ENCODE measurements at places on chromosomes 3 and 15. TPM values are rescaled to one million over a fixed set of nuclear protein-coding genes. Genes with fewer than 3 reads are reported as not detected.

The IL17RD gene
- 27.5 TPM for total RNA-seq

The SMARCC1 gene
- total RNA-seq: 234 TPM

The PCOLCE2 gene
- total RNA-seq: 4.6 TPM

The GAP43 gene
- total RNA-seq: 4.2 TPM

The TGM5 gene
- total RNA-seq: not detected

The GOLGA6L7 gene
- total RNA-seq: not detected

The DAPK2 gene
- 1.2 TPM for total RNA-seq

DNA sequence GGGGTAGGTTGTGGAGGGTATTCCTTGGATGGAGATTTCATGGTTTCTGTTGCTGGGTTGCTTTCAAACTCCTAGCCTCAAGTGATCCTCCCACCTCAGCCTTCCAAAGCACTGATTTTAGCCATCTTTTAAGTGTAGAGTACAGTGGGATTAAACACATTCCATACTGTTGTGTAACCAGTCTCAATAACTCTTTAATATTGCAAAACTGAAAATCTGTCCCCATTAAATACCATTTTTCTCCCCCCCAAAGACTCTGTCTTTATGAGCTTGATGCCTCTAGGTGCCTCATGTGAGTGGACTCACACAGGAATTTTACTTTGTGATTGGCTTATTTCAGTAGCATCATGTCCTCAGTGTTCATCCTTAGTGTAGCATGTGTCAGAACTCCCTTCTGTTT is 74.7 kb upstream of the ATP10A start:
- peaks cover 3% of the 10 kb centered on the region for H3K27me3 ChIP-seq
- no peak overlapping the region for H3K4me3 ChIP-seq
- H3K27ac ChIP-seq: no peak overlapping the region
- no peak for DNase-seq
- no peaks in the 10 kb centered on the region for H3K36me3 ChIP-seq

DNA sequence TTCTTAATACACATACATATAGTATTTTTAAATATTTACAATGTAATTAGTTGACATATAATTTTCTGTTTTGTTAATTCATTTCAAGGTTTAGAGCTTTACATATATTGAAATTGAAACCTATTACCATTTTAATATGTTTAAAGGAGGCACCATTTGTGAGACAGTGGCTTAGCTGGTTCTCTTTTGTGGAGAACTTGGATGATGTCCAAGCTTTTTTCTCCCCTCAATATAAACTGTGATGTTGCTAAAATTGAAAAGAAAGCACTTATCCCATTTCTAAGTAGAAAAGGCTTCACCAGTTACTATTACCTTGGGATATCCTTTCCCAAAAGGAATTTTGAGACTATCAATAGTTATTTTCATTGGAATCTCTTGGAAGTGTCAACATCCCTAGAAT is 707.2 kb downstream of the NTRK3 start:
- H3K27ac ChIP-seq: no peak overlapping the region
- H3K4me1 ChIP-seq: no peaks in the 10 kb centered on the region
- H3K36me3 ChIP-seq: peaks cover 3% of the 10 kb centered on the region
- H3K27me3 ChIP-seq: peaks cover 7% of the 10 kb centered on the region
- DNase-seq: no peak

GRCh38 chr15:47246317-47246716 is 471.0 kb upstream of the SEMA6D start:
- no peaks in the 10 kb centered on the region for H3K36me3 ChIP-seq
- H3K4me3 ChIP-seq: no peak overlapping the region
- no peaks in the 10 kb centered on the region for H3K27me3 ChIP-seq
- H3K27ac ChIP-seq: no peak overlapping the region
- DNase-seq: no peak

- no peaks in the 10 kb centered on the region for H3K27me3 ChIP-seq
- no peak overlapping the region for H3K27ac ChIP-seq
- DNase-seq: no peak
Observed at GRCh38 chr3:128067489-128067888, 15.3 kb downstream of the SEC61A1 start.

DNA sequence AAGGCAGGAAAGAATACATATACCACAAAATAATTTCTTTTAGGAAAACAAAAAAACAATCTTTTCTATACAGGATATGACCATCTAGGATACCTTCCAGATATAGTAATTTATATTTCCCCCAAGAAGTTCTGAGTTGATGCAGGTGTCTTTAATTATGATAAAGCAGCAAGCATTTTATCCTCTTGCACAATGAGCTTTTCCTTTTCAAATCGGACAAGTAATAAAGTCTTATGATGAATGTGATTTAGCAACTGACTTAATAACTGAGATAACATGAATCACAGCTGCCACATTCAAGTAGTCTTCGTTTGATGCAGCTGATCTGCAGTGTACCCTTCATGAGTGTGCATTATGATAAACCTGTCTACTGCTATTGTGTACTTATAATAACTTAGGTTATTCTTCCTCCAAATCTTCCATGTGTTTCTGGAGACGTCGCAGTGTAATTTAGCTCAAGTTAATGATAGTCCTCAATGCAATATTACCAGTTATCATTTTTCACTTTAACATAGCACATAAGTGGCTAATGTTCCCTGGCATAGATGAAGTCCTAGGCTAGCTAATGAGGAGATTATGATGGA is 260.3 kb upstream of the MRPL3 start:
- H3K27ac ChIP-seq: no peak overlapping the region
- H3K36me3 ChIP-seq: no peaks in the 10 kb centered on the region
- peaks cover 11% of the 10 kb centered on the region for H3K27me3 ChIP-seq
- no peak for DNase-seq
- no peak overlapping the region for H3K4me3 ChIP-seq

DNA sequence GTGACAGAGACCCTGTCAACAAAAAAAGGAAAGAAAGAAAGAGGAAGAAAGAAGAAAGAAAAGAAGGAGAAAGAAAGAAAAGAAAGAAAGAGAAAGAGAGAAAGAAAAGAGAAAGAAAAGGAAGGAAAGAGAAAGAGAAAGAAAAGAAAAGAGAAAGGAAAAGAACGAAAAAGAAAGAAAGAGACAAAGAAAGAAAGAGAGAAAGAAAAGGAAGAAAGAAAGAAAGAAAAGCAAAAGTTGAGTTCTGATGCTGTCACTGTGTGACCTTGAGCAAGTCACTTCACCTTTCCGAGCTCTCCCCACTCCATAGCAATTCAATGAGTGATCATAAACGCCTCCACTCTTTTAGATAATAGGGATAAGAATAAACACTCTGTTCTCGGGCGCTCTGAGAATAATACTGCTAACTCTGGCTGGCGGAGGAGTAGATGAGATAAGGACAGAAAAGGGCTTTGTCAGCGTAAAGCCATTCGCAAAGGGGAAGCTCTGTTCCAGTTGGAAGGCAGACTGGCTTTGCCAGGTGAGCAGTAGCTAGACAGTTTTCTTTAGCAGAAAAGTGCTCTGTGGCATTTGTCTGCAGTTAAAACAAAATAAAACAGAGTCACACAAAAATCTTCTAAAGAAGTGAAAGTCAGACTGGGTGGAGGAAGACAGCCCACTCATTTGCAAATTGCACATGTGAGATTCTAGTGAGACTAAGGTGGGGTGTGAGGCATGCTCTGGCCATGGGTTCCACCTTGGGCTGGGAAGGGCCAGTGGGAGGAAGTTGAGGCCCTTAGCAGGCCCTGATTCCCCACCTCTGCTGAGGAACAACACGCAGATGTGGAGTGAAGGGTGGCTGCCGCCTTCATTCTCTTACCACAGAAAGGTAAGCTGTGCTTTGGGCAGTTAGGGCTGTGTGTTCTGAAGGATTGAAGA is 9.6 kb upstream of the FLNB start:
- no peak overlapping the region for H3K4me3 ChIP-seq
- no peak for DNase-seq
- H3K27ac ChIP-seq: peak overlapping the region; percentile 57
- H3K36me3 ChIP-seq: no peaks in the 10 kb centered on the region
- peaks cover 23% of the 10 kb centered on the region for H3K4me1 ChIP-seq

DNA sequence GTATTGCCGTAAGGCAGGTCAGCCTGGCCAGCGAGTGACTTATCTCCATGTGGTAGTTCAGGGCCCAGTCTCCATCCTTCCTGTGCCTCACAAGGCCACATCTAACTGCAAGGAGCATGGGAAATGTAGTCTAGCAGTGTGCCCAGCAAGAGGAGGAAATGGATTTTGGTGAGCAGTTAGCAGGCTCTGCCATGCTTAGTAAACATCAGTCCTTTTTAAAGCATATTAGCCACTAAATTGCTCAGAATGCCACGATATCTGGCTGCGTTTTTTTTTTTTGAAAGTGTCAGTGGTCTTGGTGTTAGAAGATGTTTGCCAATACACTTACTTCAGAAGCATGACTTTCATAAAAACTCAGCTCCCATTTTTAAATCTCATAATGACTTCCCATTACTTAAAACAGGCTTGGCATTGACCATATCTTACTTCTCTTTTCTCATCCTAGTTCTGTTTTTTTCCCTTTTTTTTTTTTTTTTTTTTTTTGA is 470.2 kb upstream of the TPRG1 start:
- peaks cover 2% of the 10 kb centered on the region for H3K36me3 ChIP-seq
- no peak for DNase-seq
- H3K4me1 ChIP-seq: no peaks in the 10 kb centered on the region
- no peak overlapping the region for H3K4me3 ChIP-seq

- peaks cover 9% of the 10 kb centered on the region for H3K36me3 ChIP-seq
- H3K27ac ChIP-seq: no peak overlapping the region
- no peaks in the 10 kb centered on the region for H3K4me1 ChIP-seq
- DNase-seq: no peak
- peaks cover 3% of the 10 kb centered on the region for H3K27me3 ChIP-seq
- no peak overlapping the region for H3K4me3 ChIP-seq
Observed at GRCh38 chr3:193253986-193254660, 13.1 kb downstream of the PLAAT1 start.

DNA sequence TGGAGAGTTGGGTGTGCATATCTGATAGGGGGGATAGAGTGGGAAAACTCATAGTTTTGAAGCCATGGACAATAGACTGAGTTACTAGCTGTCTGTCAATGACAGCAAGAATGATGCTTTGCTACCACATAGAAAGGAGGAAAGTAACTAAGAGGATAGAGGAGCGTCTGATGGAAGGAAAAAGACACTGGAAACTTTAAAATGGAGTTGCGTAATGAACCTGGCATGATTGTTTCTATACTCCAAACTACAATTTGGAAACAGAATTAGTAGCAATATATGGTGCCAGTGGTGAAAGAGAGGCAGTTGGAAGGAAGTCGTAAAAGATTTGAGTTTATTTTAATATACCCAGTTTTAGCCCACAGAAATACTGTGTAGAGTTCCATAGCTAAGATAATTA is 163.6 kb downstream of the TUSC7 start:
- H3K36me3 ChIP-seq: no peaks in the 10 kb centered on the region
- peaks cover 2% of the 10 kb centered on the region for H3K4me1 ChIP-seq
- no peaks in the 10 kb centered on the region for H3K27me3 ChIP-seq
- no peak overlapping the region for H3K4me3 ChIP-seq
- H3K27ac ChIP-seq: no peak overlapping the region

DNA sequence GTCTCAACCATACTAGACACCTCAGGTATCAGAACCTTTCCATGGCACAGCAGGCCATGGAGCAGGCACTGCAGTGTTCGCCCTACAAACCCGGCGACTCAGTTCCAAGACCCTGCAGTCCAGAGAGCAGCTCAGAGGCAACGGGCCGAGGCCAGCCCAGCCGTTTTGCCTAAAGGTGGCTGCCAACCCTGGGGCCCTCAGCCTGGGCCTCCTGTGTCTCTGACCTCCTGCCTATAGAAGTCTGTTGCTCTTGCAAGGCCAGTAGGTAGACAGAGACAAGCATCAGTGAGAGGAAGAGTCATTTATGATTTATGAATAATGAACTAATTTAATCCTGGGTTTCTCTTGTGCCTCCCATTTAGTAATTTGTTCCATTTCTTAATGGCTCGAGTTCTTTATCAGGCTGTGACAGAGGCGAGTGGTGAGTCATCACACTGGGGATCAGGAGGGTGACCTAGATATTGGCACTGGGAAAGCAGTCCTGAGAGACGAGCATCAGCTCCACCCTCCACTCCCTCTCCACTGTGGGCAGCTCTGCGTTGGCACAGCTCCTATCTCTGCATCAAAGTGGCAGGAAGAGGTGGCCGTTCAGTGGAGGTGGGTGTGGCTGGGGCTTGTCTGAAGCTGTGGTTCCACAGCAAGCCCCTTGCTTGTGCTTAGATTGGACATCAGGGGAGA is 79.8 kb downstream of the ABHD5 start:
- no peak overlapping the region for H3K27ac ChIP-seq
- H3K36me3 ChIP-seq: no peaks in the 10 kb centered on the region
- no peak for DNase-seq
- H3K27me3 ChIP-seq: peaks cover 2% of the 10 kb centered on the region
- H3K4me1 ChIP-seq: peaks cover 9% of the 10 kb centered on the region

DNA sequence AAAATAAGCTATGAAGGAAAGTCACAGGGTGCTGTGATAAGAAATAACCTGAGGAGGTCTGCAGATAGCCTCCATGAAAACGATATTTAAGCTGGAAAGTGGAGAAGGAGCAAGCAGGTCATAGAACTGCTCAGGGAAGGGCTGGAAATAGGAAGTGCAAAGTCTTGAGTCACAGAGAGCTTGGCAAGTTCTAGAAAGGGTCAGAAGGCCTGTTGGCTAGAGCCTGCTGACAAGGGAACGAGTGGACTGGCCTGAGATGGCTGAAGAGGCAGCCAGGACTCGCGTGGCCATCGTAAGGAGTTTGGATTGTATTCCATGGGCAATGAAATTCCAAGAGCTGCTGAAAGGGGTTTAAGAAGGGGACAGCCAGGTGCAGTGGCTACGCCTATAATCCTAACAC is 64.7 kb upstream of the IL12A start:
- H3K27ac ChIP-seq: no peak overlapping the region
- no peaks in the 10 kb centered on the region for H3K27me3 ChIP-seq
- no peaks in the 10 kb centered on the region for H3K4me1 ChIP-seq
- H3K36me3 ChIP-seq: no peaks in the 10 kb centered on the region
- no peak overlapping the region for H3K4me3 ChIP-seq
- DNase-seq: no peak

- no peaks in the 10 kb centered on the region for H3K4me1 ChIP-seq
- H3K4me3 ChIP-seq: no peak overlapping the region
- no peak overlapping the region for H3K27ac ChIP-seq
- H3K27me3 ChIP-seq: no peaks in the 10 kb centered on the region
Observed at GRCh38 chr3:21509731-21510470, 241.1 kb downstream of the ZNF385D start.

GRCh38 chr3:161560008-161560637 is 63.5 kb downstream of the OTOL1 start:
- DNase-seq: peak; percentile 45
- no peaks in the 10 kb centered on the region for H3K36me3 ChIP-seq
- H3K27ac ChIP-seq: no peak overlapping the region

- H3K4me1 ChIP-seq: peaks cover 24% of the 10 kb centered on the region
- H3K36me3 ChIP-seq: peaks cover 2% of the 10 kb centered on the region
- peak overlapping the region; percentile 87 for H3K27ac ChIP-seq
- peaks cover 2% of the 10 kb centered on the region for H3K27me3 ChIP-seq
- no peak for DNase-seq
Observed at GRCh38 chr15:92714077-92714476, 58.5 kb upstream of the FAM174B start.

DNA sequence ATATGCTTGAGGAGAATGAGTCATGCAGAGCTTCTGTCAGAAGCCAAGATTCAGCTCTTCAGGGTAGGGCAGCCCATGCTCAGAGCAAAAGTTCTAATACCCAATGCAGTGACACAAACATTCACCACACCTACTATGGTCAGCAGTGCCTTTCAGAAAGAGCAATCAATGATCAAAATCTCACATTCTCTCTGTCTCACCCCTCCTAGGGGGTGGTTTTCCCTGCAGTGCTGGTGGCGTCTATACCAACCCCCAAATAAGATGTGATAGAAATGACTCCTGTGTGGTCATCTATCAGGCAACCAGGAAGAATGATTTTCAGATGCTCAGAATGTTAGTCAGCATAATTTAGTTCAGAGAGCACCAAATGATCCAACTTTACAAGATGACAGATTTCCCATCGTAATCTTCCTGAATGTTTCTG is 385.3 kb downstream of the NTRK3 start:
- peaks cover 9% of the 10 kb centered on the region for H3K4me1 ChIP-seq
- no peak for DNase-seq
- no peaks in the 10 kb centered on the region for H3K36me3 ChIP-seq
- no peak overlapping the region for H3K27ac ChIP-seq
- peaks cover 17% of the 10 kb centered on the region for H3K27me3 ChIP-seq

All from mesothelial cell of epicardium (in vitro differentiated cells).